ENCODE measurements at places on chromosomes 2 and 18.

DNA sequence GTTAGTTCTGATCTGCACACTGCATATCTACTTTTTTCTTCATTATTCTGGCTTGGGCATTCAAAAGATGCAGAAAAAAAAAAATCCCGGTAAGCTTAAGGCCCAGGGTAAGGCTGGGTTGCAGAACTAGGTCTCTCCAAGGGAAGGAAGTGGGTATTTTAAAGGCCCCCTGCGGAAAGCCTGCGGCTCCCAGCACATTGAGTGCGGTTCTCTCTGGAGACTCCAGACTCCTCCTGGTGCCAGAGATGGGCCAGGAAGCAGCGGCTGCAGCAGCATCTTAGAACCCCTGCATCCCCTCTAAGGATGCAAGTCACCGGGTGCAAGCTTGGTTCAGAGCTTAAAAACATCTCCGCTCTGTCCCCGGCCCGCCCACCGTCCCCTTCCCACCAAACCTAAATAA is 49.5 kb downstream of the TGIF1 start:
- no peak for DNase-seq

DNA sequence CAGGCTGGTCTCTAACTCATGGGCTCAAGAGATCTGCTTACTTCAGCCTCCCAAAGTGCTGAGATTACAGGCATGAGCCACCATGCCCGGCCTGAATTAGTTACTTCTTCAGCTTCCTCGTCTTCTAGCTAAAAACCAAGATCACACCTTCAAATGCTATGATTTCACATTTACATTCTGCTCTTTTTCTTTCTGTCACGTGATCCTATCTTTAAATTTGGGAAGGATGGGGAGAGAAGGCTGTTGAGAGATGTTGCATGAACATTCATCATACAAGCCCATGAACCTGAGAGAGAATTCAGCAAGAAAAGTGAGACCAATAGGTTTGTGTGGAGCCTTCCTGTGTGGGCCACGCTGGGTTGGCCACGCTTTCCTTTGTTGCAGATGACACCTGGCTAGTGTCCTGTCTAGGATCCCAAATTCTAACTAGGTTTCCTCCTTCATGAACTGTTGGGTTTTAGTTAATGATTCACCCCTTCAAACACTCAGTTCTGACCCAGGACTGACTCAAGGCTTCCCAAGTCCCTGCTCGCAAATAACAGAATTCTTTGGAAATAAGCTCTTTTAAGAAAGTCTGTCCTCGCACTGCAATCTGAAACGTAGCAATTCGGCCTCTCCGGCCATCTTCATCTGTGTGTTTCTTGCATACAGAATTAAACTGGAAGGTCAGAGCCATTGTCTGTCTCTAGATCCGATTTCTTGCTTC is 57.3 kb upstream of the CREB1 start:
- DNase-seq: peak; percentile 51

GRCh38 chr2:72142570-72143440 is 4.9 kb downstream of the CYP26B1 start:
- DNase-seq: peak; percentile 21

DNA sequence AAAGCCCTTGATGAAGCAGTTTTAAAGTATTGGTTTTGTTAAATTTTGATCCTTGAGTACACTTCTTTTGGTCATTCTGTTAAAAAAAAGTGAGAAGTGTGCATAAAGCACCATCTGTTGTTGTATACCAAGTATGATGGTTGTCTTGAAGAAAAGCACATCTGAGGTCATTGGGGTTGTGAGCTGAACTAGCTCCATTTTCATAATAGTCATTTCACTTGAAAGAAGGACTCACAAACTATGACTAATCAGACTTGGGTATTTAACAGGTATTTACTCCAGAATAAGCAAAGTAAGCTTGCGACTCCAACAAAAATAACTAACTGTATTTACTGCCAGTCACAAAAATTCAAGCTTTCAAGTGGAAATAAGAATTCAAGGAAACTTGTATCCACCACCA is 35.1 kb downstream of the CHN1 start:
- DNase-seq: peak; percentile 32

GRCh38 chr2:37105150-37105549 is 20.8 kb downstream of the GPATCH11 start:
- DNase-seq: no peak

DNA sequence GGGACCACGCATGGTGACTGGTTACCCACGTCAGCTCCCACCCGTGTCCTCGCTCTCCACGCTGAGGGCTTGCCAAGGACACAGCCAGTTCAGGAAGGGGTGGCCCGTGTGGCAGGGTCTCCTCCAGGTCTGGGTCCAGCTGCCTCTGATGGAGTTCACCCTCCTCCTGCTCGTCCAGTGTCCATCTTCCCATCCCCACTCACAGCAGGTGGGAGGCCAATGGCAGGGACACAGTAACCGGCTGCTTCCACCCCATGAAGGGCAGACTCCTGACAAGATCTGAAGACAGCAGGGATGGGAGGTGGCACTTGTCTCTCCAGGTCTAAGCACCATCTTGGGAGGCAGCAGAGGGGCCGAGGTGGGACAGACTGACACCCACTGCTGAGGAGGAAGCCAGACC is 106.4 kb downstream of the NDUFA10 start:
- DNase-seq: no peak

GRCh38 chr18:49447810-49448745 is 12.4 kb downstream of the DYM start:
- DNase-seq: peak; percentile 68

Measured in fibroblast of mammary gland (primary cell).